COLO829 (cell line): ENCODE measurements at places on chromosomes 7 and 10.

DNA sequence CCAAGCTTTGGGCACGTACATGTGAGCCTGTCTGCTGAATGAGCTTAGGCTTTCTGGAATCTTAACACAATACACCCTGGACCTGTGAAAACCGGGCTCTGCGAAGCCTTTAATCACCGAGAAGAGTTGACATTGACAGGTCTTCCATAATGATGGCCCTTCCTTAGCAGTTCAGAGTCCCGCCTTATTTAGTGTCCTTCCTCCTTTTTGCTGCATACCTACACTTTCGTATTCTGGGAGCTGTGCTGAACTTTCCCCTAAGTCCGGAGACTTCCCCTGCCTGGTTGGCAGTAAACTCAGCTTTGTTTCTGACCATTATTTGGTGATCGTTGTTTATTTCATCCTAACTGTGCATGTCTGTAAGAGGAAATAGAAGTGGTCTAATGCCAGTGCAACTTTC, 212.0 kb downstream of the CAMK1D start:
- DNase-seq: no peak

GRCh38 chr10:105743343-105744056, 1102.4 kb downstream of the SORCS3 start:
- no peak for DNase-seq

DNA sequence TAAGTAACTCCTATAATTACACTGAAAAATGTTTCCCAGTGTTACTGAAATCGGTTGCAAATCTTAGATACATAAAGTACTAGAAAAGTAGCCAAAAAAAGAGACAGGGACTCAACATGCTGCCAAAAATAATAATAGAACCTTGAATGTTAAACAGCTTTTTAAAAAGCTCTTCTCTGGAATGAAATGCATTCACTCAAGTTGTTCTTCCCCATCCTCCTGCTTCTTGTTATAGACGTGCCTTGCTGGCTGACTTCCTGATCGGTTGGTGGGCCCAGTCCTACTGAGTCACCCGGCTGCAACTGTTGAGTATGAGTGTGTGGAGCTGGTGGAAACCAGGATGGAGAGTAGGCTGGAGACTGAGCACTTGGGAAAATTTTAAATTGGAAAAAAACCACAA, 30.6 kb upstream of the RAPGEF5 start:
- no peak for DNase-seq

DNA sequence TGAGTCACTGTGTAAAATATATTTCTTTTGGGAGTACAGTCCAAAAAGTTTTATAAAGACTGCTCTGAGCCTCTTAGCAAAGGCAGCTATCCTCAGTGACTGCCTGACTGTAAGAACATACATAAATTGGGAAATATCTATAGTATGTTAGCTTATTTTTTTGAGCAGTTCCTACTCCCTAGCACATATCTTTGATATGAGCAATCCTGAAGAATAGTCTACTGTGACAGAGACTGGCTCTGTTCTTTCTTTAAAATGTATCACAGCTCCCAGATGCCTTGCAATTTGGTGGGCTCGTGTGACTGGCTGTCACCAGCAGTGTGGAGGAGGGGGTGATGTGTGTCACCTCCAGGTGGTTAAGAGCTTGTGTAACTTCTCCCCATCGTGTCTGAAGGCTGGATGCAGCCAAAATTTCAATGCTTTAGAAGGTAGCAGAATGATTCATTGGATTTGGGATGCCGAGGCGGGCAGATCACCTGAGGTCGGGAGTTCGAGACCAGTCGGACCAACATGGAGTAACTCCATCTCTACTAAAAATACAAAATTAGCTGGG, 47.9 kb downstream of the MTERF1 start:
- DNase-seq: peak; percentile 42

DNA sequence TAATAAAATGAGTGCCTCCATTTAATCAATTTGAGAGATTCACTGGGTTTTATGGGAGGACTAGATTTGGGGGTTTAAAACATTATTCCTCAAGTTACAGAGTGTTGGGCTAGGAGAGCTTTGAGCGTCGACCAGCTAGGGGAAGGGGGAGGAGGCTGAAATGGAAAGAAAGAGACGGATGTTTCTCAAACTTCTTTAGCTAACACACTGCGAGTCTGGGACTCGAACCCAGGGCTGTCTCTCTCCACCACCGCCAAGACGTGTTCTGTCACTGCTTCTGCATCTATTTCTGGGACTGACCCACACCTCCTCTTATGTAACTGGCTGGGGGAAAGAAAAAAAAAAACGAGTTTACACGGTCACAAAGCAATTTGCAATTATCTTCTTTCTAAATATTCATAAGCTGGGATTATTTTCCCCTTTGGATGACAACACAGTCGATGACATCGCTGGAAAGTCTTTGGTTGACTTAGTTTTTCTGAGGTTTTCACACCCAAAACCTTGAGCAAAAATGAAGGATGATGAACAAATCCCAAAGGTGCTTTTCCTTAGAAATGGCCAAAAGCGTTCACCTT, 27.2 kb downstream of the CHST15 start:
- no peak for DNase-seq

- peak; percentile 41 for DNase-seq
Measured at GRCh38 chr7:46759711-46760480, 822.0 kb downstream of the TNS3 start.

GRCh38 chr10:5963591-5963990, 13.8 kb downstream of the IL15RA start:
- DNase-seq: no peak

DNA sequence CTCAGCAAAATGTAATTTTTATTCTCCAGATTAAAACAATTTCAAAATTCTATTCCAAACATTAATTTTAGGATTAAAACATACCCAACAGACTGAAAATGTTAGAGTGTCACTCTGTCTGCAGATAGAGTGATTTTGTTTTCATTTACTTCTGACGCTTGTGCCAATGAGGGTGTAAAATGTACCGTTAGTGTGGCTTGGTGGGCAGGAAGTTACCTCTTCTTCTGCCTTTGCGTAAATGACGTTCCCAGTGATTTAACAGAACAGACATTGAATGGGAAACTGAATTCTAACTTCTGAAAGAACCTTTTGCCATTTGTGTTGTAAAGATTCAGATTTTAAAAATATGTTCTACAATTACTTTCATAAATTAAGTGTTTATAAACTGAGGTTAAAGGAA, 47.0 kb upstream of the DRGX start:
- no peak for DNase-seq

- no peak for DNase-seq
Measured at GRCh38 chr10:7173948-7174347, 236.9 kb downstream of the SFMBT2 start.

- DNase-seq: no peak
Measured at GRCh38 chr10:80411267-80411668, 2.9 kb downstream of the PRXL2A start.

DNA sequence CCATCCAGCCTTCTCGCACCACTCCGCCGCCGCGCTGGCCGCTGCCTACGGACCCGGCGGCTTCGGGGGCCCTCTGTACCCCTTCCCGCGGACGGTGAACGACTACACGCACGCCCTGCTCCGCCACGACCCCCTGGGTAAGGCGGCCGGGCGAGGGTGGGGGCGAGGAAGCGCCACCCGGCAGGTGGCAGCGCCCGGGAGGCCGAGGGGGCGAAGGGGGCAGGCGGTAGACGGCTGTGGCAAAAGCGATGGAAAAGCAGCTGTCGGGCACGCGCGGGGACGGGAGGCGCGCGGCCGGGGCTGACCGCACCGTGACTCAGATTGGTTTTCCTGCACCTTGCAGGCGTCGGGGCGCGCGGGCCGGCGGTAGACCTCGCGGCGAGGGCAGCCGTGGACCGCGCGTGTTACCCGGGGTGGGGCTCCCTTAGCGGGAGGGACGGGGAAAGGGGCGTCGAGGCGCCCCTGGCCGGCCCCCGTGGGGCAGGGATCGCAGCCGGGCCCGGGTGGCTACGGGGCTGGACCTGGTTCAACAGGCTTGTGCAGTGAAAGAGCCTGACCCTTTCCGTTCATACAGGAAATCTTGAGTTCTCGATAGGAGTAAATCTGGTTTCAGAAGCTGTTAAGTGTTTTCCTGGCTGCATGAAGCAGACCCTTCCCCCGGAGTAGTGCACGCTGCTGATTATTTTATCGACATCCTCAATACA, 608 bp downstream of the HHEX start:
- DNase-seq: no peak

- DNase-seq: no peak
Measured at GRCh38 chr10:117734731-117735405, 192.3 kb downstream of the EMX2 start.

GRCh38 chr7:113928112-113928511, 9.3 kb upstream of the PPP1R3A start:
- no peak for DNase-seq
